ENCODE measurements at places on chromosomes 7 and 10. TPM values are rescaled to one million over a fixed set of nuclear protein-coding genes. Genes with fewer than 3 reads are reported as not detected.
A peak's percentile ranks its signal among the peaks of the same experiment; 100 is the strongest.

Gene SUGCT
- 2.2 TPM for total RNA-seq

Gene CALCR
- not detected for total RNA-seq

- DNase-seq = no peak
Measured at GRCh38 chr10:18222866-18223265, 82.6 kb downstream of the CACNB2 start.

- DNase-seq = no peak
Measured at GRCh38 chr7:138753150-138753518, 44.7 kb upstream of the TMEM213 start.

Gene FAM24B
- total RNA-seq = 8.5 TPM

GRCh38 chr10:88129013-88129412 is 265.6 kb downstream of the PTEN start:
- DNase-seq = no peak

Gene OR2A42
- total RNA-seq = not detected

Gene SLC26A5
- total RNA-seq = not detected

DNA sequence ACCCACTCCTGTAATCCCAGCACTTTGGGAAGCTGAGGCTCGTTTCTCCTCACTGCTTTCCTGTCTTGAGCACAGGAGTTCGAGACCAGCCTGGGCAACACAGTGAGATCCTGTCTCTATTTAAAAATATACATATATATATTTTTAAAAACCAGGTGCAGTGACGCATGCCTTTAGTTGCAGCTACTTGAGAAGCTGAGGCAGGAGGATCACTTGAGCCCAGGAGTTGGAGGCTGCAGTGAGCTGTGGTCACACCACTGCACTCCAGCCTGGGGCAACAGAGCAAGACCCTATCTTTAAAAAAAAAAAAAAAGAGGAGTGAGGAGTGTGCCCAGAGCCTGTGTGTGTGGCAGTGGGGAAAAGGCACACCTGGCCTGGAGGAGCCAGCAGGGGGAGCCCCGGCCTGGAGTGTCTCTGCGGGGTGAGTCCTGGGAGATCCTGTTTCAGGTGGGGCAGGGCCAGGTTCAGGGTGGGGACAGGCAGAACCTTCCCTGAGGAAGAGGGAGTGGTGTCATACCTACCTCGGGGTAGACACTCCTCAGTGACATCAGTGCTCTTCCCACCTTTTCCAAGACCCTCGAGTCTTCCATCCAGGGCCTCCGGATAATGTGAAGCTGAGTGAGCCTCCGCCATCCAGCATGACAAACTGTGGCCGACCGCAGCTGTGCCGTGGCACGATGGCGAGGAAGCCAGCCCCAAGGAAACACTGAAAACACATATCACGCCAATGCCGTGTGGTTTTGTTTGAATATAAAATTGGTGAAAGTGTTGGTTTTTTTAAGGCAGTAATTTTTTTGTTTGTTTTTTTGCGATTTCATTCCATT is 9.0 kb upstream of the ARPC1B start:
- peak; percentile 44 for DNase-seq

Gene MLXIPL
- total RNA-seq = not detected
